Suppressor macrophage (primary cell): ENCODE measurements at places on chromosomes 6 and 20.

DNA sequence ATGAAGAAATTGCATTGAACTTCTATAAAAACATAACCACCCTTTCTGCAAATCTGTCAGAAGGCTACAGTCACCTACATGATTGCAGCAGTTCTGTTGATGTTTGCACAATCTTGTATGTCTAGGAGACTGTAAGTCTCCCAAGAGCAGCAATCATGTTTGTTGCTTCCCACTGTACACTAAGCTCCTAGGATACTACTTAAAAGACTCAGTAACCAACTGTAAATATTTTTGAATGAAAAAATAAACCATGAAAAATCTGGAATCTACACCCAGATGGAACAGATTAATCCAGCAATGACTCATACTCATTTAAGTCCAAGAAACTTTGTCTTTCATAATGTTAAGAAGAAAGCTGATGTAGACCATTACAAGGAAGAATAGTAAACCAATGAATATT is 168.5 kb upstream of the ATXN1 start:
- DNase-seq: peak; percentile 63

DNA sequence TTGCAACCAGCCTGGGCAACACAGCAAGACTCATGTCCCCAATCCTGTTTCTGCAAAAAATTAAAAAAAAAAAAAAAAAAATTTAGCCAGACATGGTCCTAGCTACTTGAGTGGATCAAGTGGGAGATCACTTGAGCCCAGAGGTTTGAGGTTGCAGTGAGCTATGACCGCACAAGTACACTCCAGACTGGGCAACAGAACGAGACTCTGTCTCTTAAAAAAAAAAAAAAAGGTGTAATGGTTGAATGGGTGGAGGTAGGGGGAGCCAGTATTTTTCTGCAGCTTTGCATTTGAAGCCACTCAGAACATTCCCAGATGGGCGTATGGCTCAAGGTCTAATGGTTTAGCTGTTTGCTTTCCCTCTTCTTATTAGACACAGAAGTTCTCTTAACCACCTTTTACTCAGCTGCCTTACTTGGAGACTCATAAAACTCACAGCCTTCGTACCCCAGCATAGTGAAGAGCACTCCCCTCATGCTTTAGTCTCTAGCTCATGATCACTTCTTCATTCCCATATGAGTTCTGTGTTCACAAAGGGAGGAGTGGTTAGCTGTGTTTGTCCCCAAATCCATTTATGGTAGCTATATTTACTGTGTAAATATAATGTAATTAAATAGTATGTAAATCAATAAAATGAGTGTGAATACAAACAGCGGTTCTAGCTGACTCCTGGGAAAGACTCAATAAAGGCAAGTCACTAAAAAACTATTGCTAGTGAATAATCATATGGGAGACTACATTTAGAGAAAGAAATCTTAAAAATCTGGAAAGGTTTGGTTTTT is 9.0 kb downstream of the FKBP1A start:
- DNase-seq: no peak

GRCh38 chr6:1607516-1608221 is 2.0 kb upstream of the FOXC1 start:
- DNase-seq: peak; percentile 28

DNA sequence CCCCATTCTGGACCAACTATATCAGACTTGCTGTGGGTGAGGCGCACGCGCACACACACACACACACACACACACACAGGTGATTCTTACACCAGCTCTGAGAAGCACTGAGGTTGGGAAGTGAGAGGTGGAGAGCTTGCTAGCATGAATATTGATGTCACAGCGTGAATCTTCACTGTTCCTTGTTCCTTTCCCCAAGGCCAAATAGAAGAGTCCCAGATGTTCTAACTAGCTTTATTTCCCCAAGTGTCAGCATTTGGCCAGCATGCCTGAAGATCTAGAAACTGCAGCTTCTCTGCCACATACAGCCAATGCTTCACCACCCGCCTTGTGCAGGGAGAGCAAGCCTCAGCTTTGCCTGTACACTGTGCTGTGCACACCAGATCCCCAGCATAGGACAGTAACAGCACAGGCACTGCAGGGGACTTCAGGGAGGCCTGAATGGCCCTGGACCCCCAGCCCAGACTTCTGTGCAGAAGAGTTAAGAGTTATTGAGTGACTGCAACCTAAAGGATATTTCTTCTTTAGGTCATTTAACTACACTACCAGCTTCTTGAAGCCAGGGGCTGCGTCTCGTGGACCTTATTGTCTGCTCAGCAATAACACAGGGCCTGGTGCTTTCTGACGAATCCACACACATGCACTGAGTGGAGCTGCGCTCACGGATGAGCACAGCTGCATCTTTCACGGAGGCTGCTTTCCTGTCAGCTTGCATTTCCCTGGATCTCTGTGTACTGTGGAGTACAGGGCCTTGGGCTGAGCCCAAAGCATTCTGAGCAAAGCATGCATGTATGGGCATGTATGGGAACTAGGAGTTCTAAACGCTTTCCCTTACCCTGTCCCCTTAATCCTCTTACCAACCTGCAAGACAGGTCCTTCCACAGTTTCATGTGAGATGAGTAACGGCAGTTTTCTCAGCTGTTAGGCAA is 13.9 kb upstream of the CD93 start:
- peak; percentile 49 for DNase-seq

DNA sequence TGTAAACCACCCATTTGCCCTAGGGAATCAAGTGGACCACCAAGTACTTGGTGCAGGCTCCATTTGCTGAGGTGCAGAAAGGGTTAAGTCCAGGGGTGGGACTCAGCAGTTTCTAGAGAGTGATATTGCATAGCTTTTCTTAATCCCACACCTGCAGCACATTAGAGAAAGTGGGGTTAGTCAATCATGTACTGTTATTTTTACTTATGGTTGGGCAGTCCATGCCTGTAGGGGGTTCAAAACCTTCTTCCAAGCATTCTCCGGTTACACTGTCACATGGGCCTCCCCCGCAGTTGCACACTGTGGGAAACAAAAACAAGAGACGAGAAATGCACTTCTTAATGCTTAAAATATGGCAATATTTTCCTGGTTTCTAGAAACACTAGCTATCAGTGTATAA is 65.5 kb downstream of the LAMA4 start:
- DNase-seq: no peak
